ENCODE measurements at places on chromosomes 16 and 17.

GRCh38 chr16:20675488-20676267 lies 21.8 kb downstream of the ACSM1 start:
- DNase-seq, result peak; percentile 78

DNA sequence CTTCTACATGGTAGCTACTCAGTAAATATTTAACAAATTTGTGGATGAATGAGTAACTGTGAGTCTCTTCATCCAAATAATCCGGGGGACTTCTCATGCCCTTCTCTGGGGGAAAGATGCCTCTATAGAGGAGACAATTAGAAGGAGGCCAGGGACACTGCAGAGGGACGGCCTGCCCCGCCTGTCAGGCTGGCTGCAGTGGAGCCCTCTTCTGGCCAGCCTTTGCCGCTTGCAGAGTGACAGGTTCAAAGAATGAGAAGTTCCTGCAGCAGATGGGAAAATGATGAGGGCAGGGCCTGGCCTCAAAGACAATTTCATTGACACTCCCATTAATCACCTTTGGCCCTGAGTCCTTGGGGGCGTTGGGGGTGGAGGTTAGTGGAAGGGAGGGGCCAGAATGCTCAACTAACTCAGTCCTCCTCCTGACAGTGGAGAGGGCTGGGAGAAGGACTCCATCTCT lies 339.0 kb downstream of the MAF start:
- peak; percentile 29 for DNase-seq

DNA sequence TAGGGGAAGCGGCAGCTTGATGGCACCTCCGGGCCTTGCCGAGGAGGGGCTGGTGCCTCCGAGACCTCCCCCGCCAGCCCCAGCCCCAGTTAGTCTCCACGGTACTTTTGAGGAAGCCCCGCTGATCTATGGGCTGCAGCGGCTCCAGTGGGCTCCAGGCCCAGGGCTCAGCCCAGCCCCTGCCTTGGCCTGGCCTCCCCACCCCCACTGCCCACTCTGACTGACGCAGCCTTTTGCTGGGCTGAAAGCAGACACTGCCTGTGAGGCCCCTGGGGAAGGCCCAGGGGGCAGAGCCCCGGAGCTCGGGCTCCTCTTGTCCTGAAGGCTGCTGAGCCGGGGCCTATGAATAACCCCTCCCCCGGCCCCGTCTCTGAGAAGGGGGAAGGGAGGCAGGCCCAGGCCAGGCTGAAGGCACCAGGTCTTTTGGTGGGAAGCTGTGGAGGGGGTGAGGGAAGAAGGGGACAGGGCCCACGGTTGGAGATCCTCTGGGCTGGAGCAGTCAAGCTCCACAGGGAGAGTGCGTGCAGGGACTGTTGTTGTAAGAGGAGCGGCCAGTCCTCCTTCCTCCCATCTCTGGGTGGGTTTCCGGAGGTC lies 7.5 kb upstream of the SMTNL2 start:
- no peak for DNase-seq

- DNase-seq, result no peak
Measured at GRCh38 chr16:85461022-85461813, 151.9 kb upstream of the GSE1 start.

DNA sequence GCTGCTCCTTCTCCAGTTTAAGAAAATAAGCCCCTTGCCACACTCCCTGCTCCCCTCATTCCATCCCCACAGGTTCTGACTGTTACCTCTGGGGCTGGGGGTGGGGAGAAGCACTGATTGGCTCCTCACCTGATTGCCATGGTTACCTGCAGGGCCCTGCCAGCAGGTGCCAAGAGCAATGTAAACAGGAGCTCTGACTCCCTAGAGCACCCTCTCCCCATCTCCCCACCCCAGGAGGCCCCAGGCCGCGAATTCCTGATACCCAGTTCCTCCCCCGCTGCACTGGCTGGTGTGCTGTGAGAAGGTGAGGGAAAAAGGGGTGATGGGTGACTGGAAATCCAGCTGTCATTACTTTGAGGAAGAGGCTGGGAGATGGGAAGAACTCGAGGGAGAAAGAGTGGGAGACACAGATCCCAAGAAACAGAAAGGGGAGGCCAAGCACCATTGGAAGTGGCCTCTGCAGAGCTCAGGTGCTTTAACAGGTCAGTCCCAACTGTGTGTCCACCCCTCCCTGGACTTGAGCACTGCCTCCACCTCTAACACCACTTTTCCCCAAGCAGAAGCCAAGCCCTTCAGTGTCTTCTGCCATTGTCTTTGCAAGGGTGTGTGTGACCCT lies 4.5 kb downstream of the PCGF2 start:
- DNase-seq, result no peak

Data from hematopoietic multipotent progenitor cell treated with erythropoietin and hydrocortisone succinate and interleukin-3 and kit ligand, for 8 days (in vitro differentiated cells).